Glutamatergic neuron (in vitro differentiated cells): ENCODE measurements at places on chromosomes 16 and 17. TPM values are rescaled to one million over a fixed set of nuclear protein-coding genes. Genes with fewer than 3 reads are reported as not detected.

The FKBP10 gene
- total RNA-seq, result 28.5 TPM

- DNase-seq, result no peak
Observed at GRCh38 chr16:583470-583814, 6.4 kb upstream of the RAB40C start.

DNA sequence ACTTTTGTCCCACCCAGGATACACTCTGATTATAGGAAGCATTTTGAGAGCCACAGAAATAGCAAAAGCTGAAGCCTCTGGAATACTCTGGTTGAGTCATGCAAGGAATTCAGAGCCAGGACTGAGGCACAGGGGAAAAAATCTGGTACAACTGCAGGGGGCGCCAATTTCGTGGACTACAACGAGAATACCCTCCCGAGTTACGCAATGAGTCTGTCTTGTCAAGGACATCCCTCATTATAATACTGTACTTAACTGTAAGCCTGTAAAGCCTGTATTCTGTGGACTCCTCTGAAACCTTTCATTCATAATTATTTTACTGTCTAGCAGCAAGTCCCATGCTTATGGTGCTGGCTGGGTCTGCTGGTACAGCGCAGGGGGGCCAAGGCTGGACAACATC, 7.8 kb downstream of the HOXB1 start:
- no peak for DNase-seq

- no peak for DNase-seq
Observed at GRCh38 chr17:20114466-20114865, 105.3 kb downstream of the SPECC1 start.

GRCh38 chr16:86095131-86095752, 196.3 kb downstream of the IRF8 start:
- DNase-seq, result no peak

The TNFSF13 gene
- total RNA-seq, result not detected

The CREBBP gene
- 96.9 TPM for total RNA-seq

The CLEC3A gene
- not detected for total RNA-seq

DNA sequence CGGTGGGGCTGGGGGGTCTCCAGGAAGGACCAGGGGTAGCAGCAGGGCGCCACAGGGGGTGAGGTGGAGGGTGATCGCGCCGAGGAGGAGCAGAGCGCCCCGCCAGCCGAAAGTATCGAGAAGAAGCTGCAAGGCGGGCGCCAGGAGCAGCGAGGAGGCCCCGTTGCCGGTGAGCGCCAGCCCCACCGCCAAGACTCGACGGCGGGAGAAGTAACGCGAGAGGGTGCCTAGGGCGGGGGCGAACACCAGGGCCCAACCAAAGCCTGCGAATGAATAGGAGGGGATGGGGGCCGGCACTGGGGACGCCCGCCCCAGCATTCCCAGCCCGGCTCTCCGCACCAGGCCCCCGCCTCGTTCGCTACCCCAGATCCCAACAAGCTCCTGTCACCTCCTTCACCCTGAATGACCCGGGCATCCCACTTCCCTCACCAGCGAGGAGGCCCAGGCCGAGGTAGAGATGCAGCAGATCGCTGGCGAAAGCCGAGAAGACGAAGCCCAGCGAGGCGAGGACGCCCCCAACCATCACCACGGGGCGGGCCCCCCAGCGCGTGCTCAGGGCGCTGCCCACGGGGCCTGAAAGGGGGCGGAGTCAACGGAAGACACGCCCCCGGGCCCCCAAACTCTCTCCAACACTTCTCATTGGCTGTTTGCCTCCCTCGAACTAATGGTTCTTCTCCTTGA, 1.3 kb downstream of the SLC16A11 start:
- no peak for DNase-seq

GRCh38 chr16:23279721-23280153, 22.4 kb upstream of the SCNN1B start:
- peak; percentile 64 for DNase-seq

GRCh38 chr17:44931376-44931775, 16.1 kb upstream of the GFAP start:
- no peak for DNase-seq

The CRHR1 gene
- 0.71 TPM for total RNA-seq

- DNase-seq, result no peak
Observed at GRCh38 chr16:49341706-49342105, 31.9 kb upstream of the C16orf78 start.

DNA sequence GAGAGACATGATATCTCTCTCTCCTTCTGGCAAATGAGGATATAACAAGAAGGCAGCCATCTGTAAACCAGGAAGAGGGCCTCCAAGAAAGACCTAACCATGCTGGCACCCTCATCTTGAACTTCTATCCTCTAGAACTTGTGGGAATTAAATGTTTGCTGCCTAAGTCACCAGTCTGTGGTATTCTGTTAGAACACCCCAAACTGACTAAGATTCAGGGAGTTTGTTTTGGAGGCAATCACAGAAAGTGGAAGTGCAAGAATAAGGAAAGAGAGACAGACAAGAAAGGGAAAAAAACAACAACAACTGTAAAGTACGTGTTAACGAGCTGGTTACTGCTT, 114.5 kb upstream of the GOT2 start:
- no peak for DNase-seq

GRCh38 chr16:50103764-50104163, 38.0 kb downstream of the HEATR3 start:
- DNase-seq, result no peak

- peak; percentile 88 for DNase-seq
Observed at GRCh38 chr16:709566-710499, 4.2 kb upstream of the FBXL16 start.

DNA sequence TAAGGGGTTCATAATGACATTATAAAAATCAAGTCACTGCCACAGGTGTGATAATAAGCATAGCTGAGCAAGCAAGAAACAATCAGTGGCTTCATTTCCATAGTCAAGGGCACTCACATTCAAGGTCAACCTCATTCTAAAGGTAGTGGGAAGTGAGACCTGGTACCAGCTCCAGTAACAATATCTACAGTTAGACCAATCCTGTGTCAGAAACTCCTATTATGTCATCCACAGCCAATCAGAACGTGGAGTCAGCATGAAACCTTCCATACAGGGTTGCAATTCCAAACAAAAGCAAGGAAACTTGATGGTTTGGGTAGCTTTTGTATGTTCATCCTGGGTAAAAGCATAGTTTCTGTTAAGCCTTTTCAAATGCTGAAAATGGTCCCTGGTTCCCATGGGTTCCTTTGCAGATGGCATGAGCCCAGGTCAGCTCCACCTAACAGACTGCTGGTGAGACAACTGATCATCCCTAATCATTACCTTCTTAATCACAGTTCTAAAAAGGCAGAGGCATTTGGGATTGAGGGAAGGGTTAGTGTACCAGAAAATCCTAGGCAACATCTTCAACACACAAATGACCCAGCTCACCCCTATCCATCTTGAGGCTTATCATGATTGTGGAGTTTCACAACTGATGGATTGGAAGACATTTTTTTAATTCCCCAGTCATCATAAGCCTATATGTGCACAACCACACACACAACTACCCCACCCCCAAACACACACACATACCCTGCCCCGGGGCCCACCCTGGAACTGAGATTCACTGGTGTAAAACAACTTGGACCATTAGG, 30.4 kb downstream of the TEX2 start:
- DNase-seq, result no peak

GRCh38 chr16:24357511-24357910, 101.4 kb downstream of the CACNG3 start:
- DNase-seq, result no peak
